ENCODE measurements at places on chromosomes 2 and 18.

DNA sequence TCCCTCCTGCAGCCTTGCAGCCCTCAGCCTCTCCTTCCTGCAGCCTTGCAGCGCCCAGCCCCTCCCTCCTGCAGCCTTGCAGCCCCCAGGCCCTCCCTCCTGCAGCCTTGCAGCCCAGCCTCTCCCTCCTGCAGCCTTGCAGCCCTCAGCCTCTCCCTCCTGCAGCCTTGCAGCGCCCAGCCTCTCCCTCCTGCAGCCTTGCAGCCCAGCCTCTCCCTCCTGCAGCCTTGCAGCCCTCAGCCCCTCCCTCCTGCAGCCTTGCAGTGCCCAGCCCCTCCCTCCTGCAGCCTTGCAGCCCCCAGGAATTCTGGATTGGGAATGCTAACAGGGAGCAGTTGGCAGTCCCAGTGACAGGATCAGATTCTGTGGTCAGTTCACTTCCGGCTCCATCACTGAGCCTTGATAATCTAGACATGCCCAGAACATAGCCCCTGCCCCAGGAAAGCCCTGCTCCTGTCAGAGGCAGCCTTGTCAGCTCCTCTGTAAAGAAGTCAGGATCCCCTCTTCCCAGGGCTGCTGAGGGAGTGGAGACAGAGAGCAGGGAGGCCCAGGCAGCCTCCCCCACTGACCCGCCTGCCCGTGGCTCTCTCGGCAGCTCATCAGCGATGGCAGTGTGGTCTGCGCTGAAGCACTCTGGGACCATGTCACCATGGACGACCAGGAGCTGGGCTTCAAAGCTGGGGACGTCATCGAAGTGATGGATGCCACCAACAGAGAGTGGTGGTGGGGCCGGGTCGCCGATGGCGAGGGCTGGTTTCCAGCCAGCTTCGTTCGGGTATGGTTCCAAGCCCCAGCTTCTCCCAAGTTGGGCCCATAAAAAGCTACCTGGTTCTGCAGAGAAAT, 54.8 kb downstream of the FAM168B start:
- DNase-seq: no peak

DNA sequence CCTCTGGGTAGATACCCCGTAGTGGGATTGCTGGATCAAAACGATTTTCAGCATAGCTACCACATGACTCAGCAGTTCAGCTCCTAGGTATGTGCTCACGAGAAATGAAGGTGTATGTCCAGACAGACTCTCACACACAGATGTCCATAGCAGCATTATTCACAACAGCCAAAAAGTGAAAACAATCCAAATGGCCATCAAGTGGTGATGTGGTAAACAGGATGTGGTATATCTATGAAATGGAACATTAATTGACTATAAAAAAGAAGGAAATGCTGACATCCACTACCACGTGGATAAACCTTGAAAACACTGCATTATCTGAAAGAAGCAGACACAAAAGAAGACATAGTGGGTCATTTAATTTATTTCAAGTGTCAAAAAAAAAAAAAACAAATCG, 241.9 kb downstream of the EIPR1 start:
- no peak for DNase-seq

DNA sequence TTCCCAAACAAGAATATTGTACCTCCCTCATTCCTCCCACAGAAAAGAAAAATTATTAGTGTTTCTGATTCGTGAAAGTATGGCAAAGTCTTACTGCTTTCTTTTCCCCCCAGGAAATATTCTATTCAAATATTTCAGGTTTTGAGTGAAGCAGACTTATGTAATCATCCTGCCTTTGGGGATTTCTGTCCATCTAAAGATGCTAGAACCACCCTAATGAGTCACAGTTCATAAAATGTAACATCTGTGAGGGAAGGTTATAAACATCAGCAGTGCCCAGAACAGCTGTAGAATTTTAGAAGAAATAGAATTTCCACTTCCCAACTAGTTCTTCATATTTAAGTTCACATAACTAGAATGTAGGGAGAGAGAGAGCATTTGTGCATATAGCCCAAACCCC, 39.0 kb downstream of the EEF1B2 start:
- no peak for DNase-seq

DNA sequence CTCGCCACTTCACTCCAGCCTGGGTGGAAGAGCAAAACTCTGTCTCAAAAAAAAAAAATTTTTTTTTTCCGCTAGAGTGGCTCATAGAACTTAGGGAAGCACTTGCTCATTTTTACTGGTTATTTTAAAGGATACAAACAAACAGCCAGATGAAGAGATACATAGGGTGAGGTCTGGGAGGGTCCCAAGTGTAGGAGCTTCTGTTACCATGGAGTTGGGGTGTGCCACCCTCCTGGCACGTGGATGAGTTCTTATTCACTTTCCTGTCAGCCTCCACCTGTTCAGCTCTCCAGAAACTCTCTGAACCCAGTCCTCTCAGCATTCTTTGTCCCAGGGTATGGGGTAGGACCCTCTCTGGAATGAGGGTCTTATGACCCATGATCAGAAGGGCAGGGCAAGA, 4.9 kb upstream of the MAT2A start:
- DNase-seq: no peak

- no peak for DNase-seq
These were observed 10.5 kb downstream of the TM4SF20 start for GRCh38 chr2:227368574-227368973.

GRCh38 chr18:44672506-44672905, 8.2 kb upstream of the SETBP1 start:
- DNase-seq: no peak

DNA sequence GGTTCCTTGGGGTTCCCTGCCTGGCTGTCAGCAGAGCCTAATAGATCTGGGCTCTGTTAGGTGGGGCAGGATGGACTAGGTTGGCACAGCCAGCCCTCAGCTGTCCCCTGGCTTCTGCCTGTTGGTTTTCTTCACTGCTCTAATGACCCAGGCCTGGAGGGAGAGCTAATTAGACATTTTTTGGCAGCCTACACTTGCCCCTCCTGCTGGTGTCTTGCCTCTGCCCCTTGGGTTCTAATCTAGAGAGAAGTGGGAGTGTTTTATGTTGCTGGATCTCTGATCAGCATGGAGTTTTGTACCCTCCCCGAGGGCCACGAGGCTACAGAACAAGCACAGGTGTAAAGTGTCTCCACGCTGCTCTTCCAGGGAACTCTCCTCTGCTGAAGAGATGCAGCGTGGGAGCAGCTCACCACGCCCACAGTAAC, 199.4 kb upstream of the RASGRP3 start:
- no peak for DNase-seq

DNA sequence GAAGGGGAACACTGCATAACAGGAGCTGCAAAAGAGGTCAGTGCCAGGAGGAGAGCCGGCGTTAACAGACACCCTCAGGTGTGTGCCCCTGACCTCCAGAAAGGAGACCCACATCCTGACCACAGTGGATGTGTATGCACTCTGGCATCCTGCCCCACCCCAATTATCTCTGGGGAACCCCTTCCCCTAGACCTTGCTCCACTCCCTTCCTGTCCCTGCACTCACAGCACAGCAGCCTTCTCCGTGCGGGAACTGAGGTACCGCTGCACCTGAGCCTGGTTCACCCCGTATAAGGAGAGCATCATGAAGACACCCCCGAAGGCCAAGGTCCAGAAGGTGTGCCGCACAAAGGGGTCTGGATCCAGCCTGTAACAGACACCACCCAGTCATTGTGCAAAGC, 7.3 kb upstream of the ATRAID start:
- DNase-seq: no peak
